ENCODE measurements at places on chromosomes 11 and 22. TPM values are rescaled to one million over a fixed set of nuclear protein-coding genes. Genes with fewer than 3 reads are reported as not detected.

Gene SLC5A4
- total RNA-seq = under 0.01 TPM

Gene MS4A4A
- not detected for total RNA-seq

Gene UCP3
- under 0.01 TPM for total RNA-seq

Gene RBFOX2
- 178 TPM for total RNA-seq

Gene LMO1
- not detected for total RNA-seq

Gene NFAM1
- total RNA-seq = not detected

Data from IMR-90 (cell line).